ENCODE measurements at places on chromosomes 16 and 17. TPM values are rescaled to one million over a fixed set of nuclear protein-coding genes. Genes with fewer than 3 reads are reported as not detected.

The BCO1 gene
- total RNA-seq: not detected

- DNase-seq: no peak
Measured at GRCh38 chr17:82737967-82738877, 2.8 kb downstream of the FN3K start.

The NLRC3 gene
- total RNA-seq: 0.65 TPM

DNA sequence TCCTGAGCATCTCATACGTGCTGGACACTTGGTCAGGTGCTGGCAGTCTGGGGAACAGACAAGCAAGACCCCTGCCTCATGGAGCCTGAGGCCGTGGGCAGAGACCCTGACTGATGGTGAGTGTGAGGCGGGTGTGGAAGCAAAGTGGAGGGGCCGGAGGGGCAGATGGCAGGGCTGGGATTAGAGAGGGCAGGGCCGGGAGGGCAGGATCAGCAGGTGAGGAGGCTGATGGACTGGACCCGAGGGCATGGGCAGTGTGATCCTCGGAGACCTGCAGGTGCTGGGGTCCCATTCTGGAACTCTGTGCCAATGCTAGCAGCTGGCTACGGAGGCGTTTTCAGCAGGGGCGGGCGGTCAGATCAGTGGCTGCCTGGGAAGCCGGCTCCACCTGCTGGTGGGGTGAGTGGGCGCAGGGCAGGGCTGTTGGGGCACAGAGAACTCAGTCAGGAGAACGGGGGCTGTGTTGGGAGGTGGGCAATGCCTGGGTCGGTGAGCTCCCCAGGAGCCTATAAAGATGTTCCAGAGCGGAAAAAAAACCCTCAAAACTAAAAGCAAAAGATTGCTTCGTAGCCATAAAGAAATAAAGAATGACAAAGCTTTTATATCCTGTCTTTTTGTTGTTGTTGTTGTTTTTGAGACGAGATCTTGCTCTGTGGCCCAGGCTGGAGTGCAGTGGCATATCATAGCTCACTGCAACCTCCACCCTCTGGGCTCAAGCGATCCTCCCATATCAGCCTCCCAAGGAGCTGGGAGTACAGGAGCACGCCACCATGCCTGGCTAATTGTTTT lies 8.9 kb upstream of the C16orf74 start:
- DNase-seq: no peak

DNA sequence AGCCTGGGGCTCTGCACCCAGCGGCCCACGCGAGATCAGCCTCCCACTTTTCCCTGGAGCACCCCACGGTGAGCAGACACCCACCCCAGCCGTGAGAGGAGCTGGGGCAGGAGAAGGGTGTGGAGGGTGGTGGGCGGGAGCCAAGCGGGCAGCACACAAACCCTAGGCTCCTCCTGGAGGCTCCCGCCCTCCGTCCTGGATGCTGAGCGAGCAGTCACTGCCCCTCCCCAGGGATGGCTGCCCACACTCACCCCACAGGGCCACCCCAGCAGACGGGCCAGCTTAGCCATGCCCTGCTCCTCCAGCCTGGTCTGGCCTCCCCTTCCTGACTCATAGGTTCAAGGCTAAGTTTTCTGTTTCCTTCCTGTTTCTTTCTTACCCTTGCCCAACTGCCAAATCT lies 15.7 kb upstream of the ABCC3 start:
- DNase-seq: no peak

DNA sequence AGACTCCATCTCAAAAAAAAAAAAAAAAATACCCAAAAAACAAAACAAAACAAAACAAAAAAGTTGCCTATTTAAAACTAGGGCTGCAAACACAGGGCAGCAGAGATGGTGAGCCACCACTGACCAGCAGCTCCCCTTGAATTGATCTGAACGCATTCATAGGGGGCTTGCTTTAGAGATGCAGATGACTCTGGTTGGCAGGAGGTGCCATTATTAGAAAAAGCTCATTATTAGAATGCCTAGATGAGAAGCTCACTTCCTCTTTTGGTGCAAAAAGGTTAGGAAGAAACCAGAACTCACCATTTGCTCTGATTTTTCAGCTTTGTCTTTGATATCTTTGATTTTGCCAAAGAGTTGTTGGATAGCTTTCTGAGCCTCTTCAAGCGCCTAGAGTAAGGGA lies 53.1 kb downstream of the VPS53 start:
- DNase-seq: no peak

DNA sequence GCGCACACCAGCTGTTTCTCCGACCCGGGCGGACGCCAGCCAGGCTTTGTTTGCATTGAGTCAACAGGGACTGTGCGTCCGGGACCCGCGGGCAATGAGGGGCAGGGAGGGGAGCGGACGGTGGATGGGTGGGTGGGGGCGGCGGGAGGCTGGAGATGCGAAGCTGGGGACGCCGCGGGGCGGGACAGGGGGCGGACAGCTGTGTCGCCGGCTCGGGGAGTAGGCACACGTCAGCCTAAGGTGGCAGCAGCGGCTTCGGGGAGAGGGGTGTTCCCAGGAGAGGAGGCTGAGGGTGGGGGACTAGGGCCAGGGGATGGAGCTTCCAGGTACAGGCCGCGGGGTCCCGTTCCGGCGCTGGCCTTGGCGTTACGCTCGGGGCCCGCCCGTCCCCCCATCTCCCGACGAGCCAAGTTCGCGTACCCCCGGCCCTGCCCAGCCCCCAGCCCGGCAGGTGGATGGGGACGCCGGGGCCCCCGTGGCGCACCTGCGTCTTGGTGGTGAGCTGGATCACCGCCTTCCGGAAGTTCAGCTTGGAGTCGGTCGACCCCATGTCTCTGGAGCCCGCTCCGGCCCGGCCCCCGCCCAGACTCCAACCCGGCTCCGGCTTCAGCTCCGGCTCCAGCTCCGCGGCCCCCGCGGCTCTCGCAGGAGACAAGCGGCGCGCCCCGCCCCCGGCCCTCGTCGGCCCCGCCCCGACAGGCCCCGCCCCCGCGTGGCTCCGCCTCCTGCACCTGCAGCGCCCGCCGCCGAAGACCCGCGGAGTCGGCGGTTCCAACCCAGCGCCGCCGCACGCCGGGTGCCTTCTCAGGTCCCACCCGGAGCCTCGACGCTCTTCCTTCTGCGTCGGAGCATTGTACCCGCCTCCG lies at the start of gene HID1:
Gene HID1 (minus strand): TSS at position 653 of the 866 bp plus-strand sequence. CDS start 103 bp downstream, at position 550.
- DNase-seq: no peak

DNA sequence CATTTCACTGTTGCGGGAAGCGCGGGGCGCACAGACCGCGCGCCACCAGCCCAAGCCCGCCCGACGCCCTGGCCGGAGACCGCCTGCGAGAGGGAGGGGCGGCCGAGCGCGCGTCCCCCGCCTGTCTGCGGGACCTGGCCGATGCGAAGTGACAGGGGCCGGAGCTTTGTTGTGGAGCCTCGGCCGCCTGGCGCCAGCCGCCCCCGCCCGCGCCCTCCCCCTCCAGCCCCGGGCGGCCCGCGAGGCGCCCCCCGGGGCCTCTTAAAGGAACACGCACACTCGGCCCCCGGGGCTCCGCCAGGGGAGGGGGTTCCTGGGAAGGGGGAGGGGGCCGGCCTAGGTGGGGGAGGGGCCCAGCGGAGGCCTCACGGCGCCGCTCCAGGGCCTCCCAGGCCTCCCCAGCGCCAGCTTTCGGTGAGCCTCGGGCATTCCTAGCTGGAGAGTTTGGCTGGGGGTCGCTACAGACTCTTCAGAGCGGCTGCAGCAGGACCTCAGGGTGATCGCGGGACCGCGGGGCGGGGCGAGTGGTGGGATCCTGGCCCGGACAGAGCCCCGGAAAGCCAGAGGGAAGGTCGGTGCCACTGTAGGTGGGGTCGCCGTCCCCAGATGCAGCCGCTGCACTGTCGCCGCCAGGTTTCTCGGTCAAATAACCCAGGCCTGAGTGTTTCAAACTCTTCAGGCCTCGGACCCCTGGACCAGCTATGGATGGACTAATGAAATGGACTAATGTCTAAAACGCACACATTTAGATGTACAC lies 2.4 kb upstream of the TBX2 start:
- DNase-seq: no peak

GRCh38 chr16:14140923-14141322 lies 69.8 kb downstream of the MRTFB start:
- no peak for DNase-seq

- DNase-seq: no peak
Measured at GRCh38 chr16:85523602-85524364, 89.3 kb upstream of the GSE1 start.

- DNase-seq: no peak
Measured at GRCh38 chr17:74018115-74018514, 185.4 kb upstream of the RPL38 start.

The SLX1B gene
- total RNA-seq: 17.4 TPM

DNA sequence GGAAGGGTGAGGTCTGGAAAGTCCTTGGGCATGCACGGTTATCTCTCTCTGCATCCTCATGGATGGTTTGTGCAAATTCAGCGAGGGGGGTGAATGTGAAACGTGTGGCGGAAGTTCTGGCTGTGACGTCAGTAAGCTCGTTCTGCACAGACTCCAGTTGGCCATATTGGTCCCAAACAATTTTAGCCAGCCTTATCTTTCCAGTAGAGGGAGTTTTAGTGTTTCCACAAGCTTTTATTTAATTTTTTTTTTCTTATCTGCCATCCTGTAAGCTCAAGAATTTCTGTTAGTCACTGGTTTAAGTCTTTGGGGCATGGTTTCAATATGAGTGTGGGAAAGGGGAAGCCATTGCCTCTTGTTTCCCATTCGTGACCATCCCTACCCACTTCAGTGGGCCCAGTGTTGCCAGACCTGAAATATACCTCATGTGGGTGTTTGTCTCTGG lies 39.0 kb downstream of the HLF start:
- no peak for DNase-seq

The UBALD2 gene
- 18.1 TPM for total RNA-seq

The CIAPIN1 gene
- total RNA-seq: 30.4 TPM

The TBX6 gene
- 0.56 TPM for total RNA-seq

The FOXF1 gene
- total RNA-seq: 1.4 TPM
